ENCODE measurements at places on chromosomes 1 and 21.

DNA sequence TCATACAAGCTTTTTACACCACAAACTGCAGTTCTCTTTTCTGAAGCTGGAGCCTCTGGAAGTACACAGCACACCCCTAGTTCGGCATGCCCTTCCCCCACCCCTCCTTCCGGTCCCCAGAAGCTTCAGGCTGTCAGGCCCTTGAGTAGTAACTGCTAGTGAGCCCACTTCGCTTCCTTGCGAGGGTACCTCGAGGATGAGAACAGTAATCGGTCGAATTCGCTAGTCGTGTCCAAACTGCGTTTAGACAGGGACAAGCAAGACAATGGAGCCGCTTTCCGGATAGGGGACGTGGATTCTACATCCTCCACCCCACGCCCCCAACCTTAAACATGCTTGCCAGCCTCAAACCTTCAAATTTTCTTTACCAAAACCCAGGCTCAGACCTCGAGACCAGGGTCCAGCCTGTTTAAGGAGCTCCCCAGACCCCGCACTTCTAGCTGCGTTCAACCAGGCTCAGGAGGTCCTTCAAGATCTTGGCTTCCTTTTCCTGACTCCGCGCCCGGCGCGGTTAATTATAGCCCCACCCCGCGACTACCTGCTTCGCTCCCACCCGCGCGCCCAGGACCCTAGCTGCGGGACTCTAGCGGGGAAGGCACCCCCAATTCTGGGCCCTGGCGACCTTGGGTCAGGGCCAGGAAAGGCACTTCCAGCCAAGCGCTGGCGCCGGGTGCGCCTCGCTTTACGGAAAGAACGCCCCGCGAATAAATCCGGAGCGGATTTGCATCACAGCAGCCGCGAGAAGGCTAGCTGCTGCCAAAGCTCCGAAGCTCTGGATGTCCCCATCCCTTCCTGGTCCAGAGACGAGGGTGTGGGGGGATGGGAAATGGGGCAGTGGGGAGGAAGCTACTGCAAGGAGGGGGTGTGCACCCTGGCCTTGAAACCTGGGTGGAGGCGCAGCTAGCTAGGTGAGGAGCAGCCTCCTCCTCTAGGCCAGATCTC lies 8.1 kb upstream of the TSPAN1 start:
- peak; percentile 65 for DNase-seq

DNA sequence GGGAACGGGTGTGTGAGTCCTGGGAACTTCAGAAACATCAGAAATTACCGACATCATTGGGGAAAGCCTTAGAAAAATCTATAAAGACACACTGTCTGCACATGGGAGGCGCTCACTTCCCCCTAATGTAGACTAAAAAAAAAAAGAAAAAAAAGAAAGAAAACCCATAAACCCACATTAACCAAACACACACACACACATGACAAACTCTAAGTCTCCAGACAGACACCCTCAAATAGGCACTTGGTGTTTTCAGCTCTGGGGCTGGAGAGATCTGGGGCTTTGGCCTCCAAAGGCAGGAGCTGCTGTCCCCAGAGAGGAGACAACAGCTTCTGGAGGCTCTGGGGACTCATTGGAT lies 13.2 kb upstream of the SDHB start:
- DNase-seq = no peak

DNA sequence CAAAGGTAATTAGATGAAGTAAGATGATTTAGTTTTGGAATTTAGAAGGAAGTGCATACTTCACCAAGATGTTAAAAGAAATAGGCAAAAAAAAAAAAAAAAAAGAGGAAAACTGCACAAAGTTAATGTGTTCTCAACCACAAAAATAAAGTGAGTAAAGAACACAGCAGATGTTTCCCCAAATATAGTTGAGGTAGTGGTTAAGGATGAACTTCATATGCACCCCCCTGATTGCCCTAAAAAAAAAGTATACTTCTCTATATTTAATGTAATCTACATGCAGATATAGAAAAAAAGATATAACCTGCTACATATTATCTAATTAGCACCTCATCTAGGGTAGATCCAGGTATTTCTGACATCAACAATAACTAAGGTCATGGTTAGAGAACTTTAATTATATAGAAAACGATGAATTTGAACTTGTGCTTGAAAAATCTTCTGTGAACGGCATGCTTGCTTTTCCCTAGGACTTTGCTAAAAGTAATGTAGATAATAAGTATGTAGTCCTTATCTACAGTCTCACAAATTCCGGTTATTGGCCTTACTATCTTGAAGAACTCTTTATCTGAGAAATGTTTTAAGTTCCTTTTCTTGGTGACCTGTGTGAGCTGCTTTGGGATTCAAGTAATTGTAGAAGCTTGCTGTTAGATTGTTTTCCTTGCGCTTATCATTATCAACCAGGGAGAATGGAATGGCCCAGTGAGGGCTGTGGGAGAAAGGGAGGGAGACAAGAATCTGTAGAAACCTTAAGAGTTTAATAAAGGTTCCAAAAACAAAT lies 70.1 kb upstream of the LRRC7 start:
- no peak for DNase-seq

DNA sequence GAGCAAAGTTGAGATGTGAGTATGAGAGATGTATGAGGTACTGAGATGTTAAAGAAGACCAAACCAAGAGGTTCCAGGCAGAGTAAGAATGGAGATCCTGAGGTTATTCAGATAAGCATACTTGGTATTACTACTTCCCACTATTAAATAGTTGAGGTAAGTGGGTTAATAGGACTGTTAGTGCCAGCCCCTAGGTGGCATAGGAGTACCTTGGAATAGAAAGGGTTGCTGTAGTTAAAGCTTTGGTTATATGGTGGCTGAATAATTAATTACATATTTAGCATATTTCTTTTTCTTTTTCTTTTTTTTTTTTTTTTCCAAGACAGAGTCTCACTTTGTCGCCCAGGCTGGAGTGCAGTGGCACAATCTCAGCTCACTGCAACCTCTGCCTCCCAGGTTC lies 397.9 kb upstream of the TMPRSS15 start:
- DNase-seq = no peak

DNA sequence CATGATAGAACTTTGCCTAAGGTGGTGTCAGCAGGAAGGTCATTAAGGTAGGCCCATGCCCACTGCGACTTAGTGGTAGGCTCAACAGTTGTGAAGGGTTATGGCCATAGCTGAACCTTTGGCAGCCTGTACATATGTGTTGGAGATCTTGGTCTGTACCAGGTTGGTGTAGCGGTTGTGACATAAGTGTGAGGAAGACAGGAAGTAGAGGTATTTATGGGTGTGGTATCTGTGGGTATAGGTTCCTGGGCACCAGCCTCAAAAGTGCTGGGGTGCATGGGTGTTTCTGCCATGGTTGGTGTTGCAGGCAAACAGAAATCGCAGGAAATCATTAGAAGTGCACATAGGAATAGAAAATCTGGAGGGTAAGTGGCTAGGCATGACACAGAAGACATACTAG lies 18.6 kb upstream of the LRIF1 start:
- DNase-seq = no peak

GRCh38 chr1:244192325-244192724 lies 141.2 kb downstream of the ZBTB18 start:
- DNase-seq = no peak

- no peak for DNase-seq
Measured at GRCh38 chr1:210796421-210796820, 337.5 kb downstream of the KCNH1 start.

GRCh38 chr1:247441606-247442005 lies 16.3 kb downstream of the OR2B11 start:
- DNase-seq = no peak

DNA sequence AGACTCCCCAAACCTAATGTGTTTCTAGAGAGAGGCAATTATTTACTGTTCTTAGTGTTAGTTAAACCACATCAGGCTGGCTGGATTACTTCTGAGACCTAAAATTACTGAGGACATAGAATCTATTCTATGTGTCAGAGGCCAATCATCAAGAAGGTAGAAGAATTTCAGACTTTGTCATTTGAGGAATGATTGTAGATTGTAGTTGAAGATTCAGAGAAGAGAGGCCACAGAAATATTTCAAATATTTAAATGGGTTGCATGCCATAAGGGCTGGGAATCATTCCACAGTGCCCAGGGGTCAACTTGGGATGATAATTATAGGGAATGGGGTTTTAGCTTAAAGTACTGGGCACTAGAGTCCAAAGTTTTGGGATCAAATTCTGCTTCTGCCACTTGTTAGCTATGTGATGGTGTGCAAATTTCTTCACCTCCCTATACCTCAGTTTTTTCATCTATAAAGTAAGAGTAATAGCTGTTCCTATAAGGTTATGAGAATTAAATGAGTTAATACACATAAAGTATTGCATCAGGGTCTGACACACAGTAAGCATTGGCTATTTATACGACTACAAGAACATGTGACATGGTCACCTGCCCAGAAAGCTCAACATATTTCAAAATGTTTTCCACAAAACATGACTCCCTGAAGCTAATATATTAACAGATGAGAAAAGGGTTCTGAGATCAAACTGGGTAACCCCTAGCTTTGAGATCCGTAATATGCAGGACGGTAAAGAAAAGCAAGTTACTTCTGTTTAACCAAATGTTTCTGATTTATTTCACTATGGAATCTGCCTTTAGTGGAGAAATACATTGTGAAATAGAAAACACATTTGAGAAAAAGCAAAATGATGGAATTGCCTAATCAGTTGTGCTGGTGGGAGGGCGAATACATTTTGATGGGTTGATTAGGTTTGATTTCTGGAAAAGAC lies 69.7 kb upstream of the SPAG17 start:
- no peak for DNase-seq

- DNase-seq = no peak
Measured at GRCh38 chr1:51736702-51737101, 119.8 kb downstream of the OSBPL9 start.

GRCh38 chr21:45846373-45847160 lies 135.0 kb upstream of the COL6A1 start:
- no peak for DNase-seq

DNA sequence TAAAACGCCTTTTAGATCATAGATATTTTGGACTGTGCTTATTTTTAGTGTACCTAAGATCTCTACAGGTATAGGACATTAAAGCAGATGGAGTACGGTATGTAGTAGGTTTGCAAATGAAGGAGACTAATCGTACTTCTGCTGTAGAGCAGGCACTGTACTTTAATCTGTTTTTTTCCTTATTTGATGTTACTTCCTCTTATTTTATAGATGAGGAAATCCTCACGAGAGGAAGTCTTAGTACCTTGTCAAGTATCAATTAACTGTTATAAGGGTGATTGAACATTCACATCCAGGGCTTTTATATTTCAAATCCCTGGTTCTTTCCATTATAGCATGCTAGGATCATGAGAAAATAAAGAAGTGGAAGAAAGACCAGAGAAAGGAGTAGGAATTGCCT lies 41.1 kb downstream of the CACHD1 start:
- no peak for DNase-seq

DNA sequence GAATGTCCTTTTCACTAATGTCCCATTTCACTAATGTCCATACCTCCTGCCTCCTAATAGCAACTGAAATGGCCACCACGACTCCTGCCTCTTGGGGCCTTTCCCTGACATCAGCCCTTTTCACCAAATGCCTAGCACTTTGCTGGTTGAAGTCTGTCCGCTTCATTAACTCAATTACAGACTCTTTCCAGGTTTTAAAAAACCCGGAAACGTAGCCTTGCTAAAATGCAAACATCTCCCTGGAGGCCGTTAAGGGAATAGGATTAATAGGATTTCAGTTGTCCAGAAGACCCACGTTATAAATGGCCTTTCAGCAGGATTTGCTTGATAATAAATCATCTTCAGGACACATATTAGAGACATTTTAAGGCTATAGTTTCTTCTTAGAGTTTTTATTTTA lies 25.7 kb upstream of the ERO1B start:
- DNase-seq = no peak

DNA sequence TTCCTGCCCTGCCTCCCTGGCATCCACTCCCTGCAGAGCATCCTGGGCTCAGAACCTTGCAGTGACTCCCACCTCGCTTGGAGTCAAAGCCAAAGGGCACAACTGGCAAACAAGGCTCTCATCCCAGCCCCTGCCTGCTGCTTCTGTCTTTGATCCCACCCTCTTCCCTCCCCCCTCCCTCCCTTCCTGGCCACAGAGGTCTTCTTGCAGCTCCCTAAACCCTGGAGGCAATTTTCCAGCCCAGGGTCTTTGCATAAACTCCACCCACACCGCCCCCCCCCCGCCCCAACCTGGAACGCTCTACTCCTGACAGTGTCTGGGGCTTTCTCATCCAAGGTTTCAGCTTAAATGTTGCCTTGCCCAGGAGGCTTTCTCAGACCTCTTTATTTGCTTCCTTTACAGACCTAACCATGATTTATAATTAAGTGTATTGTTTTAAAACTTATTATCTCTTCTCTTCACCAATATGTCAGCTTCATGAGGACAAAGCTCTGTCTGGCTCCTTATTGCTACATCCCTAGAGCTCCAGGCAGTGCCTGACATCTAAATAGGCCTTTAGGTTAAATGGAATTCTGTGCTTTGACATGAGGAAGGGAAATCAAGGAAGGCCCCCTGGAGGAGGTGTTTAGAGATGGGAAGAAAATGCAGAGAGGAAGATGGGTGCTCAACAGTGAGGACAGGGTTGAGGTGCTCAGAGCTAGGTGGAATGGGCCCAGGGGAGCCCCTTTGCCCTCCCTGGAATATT lies 37.7 kb upstream of the PADI1 start:
- no peak for DNase-seq

GRCh38 chr1:153542956-153543711 lies 2.4 kb upstream of the S100A5 start:
- no peak for DNase-seq

DNA sequence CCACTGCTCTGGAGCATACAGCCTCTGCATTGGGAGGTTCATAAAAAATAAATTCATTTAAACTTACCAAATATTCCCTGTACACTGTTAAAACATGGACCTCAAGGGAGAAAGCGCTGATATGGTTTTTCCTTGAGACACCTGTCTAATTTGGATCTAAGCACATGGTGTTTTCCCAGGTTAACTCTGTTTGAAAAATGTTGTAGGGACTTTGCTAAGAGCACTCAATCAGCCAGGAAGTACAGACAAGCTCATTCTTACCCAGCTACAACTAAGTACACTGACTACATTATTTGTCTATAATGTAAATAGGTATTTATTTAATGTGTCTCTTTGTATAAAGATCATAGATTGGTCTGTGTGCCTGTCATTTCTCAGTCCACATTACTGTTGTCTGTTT lies 61.8 kb upstream of the BCAR3 start:
- DNase-seq = no peak
